ENCODE measurements at places on chromosomes 7 and 10.

- no peak for DNase-seq
Observed at GRCh38 chr7:8739837-8740236, 306.4 kb downstream of the NXPH1 start.

GRCh38 chr10:68208424-68209042 is 23.4 kb downstream of the ATOH7 start:
- DNase-seq: peak; percentile 53

DNA sequence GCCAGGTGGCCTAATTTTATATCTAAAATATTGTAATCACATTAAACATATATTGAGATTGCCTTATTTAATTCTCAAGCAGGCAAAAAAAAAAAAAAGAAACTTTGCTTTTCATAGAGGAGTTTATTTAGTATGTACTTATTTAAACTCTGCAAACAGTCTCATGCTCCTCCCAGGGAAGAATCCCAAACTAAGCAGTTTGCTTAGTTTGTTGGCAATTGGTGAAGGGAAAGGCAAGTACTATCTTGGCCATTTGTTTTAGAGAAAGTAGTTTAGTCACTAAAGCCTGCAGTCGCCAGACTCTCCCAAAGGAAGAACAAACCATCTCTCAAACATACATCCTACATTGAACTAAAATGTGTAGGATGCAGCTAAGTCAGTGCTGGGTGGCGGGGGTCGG is 226.8 kb downstream of the CDC14C start:
- DNase-seq: no peak

GRCh38 chr7:2554661-2555111 is 638 bp downstream of the BRAT1 start:
- DNase-seq: peak; percentile 33

GRCh38 chr7:22681852-22682657 is 44.9 kb upstream of the IL6 start:
- no peak for DNase-seq

GRCh38 chr10:101826852-101827434 is 8.7 kb upstream of the OGA start:
- DNase-seq: no peak

DNA sequence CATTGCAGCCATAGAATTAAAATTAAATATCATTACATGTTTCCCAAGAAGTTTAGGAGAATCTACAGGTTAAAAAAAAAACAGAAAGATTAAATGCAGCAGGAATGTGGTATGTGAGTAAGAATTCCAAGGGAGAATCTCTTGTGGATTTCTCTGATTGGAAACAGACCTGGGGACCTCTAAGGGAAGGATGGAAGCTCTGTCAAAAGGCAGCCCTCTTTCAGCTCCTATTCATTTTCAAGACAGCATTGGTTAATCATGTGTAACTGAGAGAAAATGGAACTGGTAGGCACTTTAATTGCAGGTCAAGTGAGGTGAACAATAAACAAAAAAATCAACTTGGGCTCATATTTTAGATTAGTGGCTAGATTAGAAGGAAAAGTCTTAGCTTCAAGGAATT is 81.4 kb upstream of the MTPN start:
- no peak for DNase-seq

- DNase-seq: no peak
Observed at GRCh38 chr10:130493021-130493420, 356.8 kb downstream of the GLRX3 start.

- no peak for DNase-seq
Observed at GRCh38 chr7:47513741-47514241, 68.1 kb downstream of the TNS3 start.

DNA sequence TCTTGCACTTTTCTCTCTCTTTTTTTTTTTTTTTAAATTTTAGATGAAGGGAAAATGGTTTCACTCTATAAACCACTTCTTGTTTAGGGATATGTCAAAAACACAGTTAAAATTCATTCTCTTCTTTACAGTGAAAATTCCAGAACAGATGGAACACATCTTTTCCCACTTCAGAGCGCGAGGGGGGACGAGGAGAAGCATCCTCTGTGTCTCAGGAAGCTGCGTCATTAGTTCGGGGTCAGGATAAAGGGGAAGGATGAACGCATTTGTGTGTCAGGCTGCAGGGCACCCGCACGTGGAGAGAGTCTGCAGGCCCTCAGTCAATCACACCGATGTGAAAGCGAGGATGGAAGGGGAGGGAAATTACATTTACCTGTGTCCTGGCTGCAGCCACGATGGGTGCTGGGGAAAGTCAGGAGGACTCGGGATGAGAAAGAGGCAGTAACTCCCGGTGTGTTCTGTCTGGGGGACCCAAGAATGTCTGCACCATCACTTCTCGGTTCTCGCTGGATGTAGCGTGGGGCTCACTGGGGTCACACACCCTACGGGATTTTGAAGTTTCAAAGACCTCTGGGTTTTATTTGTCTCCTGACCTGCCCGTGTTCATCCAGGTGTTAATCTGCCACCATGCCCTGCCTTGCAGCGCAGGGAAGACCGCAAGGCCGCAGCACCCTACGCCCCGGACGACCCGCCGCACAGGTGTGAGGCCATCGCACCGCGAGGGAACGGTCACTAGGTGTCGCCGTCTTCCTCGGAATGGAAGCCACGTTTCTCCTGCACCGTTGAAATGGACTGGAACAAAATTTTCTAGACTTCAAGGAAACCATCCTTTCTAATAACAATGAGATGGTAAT is 66.7 kb upstream of the PITRM1 start:
- DNase-seq: peak; percentile 85

DNA sequence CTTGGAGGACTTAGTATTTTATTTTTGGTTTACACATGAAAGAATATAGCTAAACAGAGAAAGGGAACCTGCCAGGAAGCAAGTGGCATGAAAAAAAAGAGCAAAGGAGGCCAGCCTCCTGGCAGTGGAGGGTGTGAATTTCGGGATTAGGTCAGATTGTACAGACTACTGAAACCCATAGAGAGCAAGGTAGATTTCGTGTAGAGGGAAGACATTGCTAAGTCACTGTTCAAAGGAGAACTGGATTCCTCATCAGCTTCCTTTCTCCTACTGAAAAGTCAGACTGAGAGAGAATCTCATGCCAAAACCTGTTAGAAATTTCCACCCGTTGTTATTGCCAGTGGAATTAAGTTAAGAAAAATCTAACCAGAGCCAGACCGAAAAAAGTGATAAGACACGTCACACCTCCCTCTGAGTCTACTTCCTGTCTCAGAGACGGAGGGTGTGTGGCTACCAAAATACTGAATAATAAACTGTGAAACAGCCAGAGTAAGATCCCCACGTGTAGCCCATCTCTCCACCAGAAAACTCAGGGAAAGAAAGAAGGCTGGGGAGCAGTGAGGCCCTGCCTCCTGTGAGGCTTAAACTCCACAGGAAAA is 118.8 kb downstream of the SKIDA1 start:
- DNase-seq: peak; percentile 27

DNA sequence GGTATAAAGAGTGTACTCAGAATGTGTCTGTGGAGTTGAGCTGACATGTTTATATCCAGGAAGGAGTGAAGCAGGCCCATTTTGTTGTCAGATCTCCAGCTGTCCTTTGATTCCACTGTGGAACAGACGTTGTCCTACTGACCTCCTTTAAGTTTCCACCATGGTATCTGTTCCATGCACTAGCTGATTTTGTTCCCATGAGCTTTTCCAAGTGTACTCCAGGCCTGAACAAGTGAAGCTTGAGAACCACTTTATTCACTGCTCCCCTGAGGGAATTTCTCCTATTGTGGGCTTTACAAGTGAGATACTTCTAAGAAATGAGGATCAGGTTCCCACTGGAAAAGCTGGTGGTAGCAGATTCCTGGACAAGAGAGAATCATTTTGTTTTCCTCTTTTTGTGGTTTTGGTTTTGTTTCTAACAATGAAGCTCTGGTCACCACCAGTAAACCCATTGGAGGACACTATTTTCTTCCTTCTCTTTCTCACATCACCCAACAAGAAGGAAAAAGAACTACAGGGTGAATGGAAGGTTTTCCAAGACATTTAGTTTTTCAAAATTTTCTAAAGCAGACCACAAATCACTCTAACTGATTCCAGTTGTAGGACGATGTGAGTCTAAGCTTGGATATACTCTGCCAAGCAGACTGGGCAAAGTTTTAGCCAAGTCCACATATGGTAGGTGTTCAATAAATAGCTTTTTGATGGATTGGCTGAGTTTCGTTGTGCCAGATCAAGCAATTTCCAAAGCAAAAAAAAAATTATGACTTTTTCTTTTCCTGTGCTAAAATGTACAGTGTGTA is 144.2 kb downstream of the JCAD start:
- no peak for DNase-seq

GRCh38 chr10:2786251-2786650 is 281.1 kb upstream of the PFKP start:
- DNase-seq: no peak

DNA sequence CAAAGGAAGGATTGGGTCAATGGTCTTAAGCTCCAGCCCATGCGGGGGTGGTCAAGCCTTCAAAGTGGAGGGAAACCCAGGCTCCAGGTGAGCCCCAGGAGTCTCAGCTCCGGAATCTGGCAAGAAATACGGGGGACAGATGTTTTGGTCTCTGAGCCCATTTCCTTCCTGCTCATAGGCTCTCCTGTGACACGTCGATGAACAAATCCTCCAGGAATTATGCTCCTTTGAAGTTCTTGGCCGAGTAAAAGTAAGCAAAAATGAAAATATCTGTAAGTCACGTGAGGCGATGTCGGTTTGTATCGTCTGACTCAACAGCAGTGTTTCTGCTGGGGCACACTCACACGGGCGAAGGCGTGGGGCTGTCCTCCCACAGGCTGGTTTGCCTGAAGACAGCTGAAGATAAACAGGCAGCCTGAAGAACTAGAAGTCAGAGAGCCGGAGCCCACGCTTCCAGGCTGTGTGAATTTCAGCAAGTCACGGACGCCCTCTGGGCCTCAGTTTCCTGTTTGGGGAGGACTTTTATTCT is 52.6 kb upstream of the SMNDC1 start:
- DNase-seq: peak; percentile 84

- no peak for DNase-seq
Observed at GRCh38 chr10:120172356-120172755, 279.8 kb downstream of the SEC23IP start.

- peak; percentile 34 for DNase-seq
Observed at GRCh38 chr7:139750459-139751095, 27.2 kb downstream of the HIPK2 start.

- DNase-seq: no peak
Observed at GRCh38 chr7:68535266-68535665, 1063.0 kb upstream of the AUTS2 start.

DNA sequence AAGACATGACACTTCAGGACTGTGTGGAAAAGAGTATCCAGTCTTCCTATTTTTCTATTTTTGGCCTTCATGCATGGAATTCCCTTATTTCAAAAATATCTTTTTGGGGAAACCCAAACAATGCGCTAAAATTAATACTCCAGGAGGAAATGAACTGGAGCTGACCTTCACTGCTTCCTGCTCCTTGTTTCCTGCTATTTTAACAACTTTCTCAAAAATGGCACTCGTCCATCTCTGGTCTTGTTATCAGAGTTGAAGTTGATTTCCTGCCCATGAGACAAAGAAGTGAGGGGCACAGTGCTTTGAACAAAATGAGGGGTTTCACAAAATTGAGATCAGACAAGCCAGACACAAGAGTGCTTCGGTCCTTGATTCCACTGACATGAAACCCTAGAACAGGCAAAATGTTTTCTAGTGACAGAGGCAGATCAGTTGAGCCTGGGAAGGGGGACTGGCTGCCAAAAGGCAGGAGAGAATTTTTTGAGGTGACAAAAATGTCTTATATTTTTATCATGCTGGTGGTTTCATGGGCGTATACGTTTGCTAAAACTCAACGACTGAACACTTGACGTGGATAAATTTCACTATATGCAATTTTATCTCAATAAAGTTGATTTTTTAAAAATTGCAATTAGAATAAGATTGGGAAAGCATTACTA is 193.2 kb downstream of the CREB5 start:
- DNase-seq: no peak

All from activated CD4-positive, alpha-beta T cell treated with anti-CD3 and anti-CD28 coated beads for 36 hours (primary cell).